Activated T-cell treated with anti-CD3 and anti-CD28 coated beads for 24 hours (primary cell): ENCODE measurements at places on chromosomes 5 and 9.

GRCh38 chr5:134226441-134227192 lies 744 bp upstream of the PPP2CA start:
- no peak for DNase-seq

GRCh38 chr9:33742519-33742918 lies 52.8 kb upstream of the PRSS3 start:
- DNase-seq = no peak

GRCh38 chr5:180594311-180595045 lies 3.2 kb upstream of the SCGB3A1 start:
- no peak for DNase-seq

DNA sequence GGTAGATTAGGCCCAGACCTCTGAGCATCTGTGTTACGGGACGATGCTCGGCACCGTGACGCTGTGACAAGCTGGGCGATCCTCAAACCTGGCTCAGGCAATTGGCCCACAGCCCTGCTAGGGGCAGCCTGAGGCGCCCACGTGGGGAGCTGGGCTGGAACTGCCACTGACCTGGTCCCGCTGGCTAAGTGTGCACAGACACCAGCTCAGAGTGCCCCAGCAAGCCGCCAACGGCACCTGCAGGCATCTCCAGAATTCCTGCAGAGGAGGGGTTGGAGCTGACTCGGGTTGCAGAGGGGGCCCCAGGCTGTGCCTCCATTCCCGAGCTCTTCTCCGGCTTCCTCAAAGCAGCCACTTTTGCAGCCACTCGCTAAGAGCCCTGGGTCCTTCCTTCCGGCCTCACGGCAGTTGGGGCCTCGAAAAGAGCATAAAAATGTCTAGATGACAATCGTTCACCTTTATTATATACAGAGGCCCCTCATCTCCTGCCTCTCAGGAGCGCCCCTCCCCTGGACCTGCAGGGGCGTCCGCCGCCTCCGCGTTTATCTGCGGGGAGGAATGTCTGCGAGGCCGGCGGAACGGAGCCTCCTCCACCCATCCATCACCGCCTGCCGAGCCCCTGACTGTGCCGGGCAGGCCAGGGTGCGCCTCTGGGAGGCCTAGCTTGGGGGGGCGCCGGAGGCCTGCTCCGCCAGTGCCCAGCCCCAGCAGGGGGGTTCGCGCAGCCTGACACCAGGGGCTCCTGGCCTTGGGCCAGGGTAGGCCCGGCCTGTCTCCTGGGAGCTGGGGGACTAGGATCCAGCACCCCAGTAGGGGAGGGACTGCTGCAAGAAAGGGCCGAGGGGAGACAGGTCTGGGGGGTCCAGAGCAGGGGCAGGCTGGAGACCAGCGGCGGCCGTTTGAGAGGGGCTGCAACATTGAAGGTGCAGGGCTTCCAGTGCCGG lies 144.9 kb downstream of the BARX1 start:
- DNase-seq = no peak

GRCh38 chr9:137185921-137186320 lies 2.4 kb downstream of the ANAPC2 start:
- DNase-seq = no peak

GRCh38 chr5:112077180-112077579 lies 320.2 kb upstream of the NREP start:
- no peak for DNase-seq

DNA sequence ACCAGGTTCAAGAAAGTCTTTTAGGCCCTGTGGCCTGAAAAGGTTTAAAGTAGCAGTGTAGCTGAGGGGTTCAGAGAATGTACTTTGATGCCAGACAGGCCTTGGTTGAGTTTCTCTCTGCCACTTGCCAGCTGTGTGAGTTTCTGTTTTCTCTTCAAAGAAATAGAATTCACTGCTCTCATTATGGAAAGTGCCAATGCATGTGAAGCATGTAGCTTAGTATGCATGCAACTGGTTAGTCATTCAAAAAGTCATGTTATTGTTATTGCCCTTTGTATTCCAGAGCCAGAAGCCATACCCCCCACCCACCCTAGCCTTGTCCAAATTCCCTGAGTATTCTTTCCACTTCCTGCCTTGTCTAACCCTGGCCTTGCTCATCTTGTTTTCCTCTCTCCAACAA lies 101.7 kb downstream of the ADRB2 start:
- DNase-seq = no peak

DNA sequence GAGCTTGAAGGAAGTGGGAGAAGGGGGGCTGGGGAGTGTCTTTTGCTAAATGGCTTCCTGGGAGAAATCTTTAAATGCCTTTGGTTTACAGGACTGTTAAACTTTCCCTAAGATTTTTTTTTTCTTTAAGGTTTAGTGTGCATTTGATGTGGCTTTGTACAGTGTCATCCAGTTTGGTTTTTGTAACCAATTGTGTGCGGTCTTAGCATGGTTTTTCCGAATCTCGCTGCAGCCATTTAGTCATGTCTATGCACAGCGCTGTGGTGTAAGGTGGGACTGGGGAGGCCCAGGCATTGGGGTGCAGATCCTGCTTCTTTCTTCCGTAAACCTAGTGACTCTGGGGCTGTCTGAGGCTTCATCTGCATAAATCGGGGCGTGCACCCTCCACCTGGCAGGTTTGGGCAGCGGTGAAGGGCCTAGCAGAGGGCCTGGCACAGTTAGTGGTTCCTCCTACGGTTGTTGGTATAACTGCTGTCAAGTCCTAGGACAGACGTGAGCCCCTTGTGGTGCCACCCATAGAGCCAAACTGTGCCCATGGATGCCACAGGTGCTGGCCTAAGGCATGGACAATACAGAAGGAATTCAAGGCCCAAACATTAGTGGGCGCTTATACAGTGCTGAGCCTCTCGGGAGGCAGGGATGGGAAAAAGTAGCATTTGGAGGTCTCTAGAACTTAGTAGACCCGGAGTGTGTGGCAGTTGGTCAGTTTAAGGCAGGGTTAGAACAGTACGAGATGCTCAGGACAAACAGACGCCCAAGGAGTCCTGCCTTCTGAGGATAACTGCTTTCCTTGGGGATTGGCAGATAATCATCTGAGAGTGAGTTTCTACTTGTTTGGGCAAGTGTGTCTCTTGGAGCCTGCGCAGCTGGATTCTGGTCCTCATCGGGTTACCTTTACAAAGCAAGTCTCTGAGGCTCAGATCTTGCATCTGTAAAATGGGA lies 1.5 kb downstream of the PRRC2B start:
- peak; percentile 68 for DNase-seq

- no peak for DNase-seq
Observed at GRCh38 chr5:95959888-95960666, 1.6 kb downstream of the ELL2 start.

DNA sequence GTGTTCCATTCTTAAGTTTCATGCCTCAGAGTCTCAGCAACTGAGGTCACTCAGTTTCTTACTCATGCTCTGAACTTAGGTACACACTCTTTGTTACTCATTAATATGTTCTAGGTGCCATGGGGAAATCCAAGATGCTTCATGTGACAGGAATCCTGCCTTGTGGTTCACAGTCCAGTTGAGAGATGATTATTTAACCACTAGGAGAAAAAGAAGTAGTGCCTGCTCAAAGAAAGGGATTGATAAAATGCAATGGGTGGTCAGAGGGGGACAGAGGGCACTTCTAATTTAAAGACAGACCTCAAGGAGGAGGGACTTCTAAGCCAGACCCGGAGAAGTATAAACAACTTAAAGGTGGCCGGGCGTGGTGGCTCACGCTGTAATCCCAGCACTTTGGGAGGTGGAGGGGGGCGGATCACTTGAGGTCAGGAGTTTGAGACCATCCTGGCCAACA lies 69.0 kb downstream of the UGCG start:
- DNase-seq = no peak

- DNase-seq = no peak
Observed at GRCh38 chr5:136559651-136560050, 194.3 kb upstream of the TRPC7 start.
